ENCODE measurements at places on chromosomes 11 and 22. TPM values are rescaled to one million over a fixed set of nuclear protein-coding genes. Genes with fewer than 3 reads are reported as not detected.

Gene IL17REL
- total RNA-seq: 0.07 TPM

GRCh38 chr22:20009582-20010306 lies 6.9 kb downstream of the ARVCF start:
- DNase-seq: no peak

- no peak for DNase-seq
These were observed 73.0 kb upstream of the PHOX2A start for GRCh38 chr11:72316984-72317383.

DNA sequence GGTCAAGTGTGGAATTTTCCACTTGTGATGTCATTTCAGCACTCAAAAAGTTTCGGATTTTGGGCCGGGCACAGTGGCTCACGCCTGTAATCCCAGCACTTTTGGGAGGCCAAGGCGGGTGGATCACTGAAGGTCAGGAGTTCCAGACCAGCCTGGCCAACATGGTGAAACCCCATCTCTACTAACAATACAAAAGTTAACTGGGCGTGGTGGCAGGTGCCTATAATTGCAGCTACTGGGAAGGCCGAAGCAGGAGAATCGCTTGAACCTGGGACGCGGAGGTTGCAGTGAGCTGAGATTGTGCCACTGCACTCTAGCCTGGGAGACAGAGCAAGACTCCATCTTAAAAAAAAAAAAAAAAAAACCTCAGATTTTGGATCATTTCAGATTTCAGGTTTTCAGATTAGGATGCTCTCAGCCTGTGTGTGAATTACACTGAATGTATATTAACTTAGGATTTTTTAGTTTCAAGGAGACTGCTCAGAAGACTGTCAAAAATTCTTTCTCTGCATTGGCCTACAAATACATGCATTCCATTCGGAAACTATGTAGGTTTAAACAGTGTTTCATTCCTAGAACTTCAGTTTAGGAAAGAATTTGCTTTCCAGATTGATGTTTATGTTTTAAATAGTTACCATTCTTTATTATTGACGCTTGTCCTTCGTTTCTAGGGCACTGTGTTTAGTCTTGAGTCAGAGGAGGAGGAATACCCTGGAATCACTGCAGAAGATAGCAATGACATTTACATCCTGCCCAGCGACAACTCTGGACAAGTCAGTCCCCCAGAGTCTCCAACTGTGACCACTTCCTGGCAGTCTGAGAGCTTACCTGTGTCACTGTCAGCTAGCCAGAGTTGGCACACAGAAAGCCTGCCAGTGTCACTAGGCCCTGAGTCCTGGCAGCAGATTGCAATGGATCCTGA lies 48.0 kb downstream of the BID start:
- no peak for DNase-seq

DNA sequence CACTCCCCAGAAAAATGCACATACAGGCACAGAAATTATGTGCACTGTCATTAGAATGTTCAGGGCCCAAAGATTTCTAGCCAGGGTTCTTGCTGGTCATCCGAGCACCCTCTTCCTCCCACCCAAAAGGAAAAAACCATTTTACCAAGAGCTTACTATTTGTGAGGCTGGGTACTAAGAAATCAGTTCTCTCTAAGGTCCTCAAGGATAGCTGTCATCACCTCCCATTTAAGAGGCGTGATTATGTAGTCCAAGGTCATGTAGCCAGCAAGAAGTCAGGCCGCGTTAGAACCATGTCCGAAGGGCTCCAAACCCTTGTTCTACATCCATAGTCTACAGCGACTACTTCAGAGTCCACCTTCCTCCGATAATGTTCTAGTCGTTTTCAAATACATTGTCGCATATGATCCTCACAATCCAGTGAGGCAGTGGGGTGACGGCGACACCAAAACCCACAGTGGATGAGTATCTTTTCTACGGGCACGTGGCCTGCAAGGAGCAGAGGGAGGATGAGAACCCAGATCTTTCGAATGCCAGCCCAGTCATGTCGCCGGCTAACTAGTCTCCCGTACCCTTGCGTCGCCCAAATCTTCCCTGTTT lies 634 bp downstream of the TIMM8B start:
- DNase-seq: no peak

- DNase-seq: peak; percentile 34
These were observed 71.3 kb downstream of the TSPAN18 start for GRCh38 chr11:44797886-44798606.
